ENCODE measurements at places on chromosomes 5 and 9.

DNA sequence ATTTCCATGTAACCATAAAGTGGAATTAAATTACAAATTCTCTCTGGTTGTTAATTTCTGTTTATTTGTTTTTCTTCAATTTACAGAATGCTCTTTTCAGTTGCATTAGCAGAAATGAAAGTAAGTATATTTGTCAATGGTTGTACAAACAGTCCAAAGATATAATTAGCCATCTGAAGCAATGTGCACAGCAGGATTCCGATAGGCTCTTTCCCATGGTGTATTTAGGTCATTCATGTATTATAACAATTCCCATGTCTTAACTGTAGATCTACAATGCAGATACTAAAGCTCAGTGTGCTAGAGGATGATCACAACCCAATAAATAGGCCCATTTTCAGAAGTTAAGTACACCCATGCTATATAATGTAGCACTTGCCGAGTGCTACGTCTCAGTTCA lies 43.8 kb downstream of the RECK start:
- DNase-seq: no peak

- DNase-seq: peak; percentile 68
Measured at GRCh38 chr5:58466939-58467338, 7.1 kb upstream of the PLK2 start.

DNA sequence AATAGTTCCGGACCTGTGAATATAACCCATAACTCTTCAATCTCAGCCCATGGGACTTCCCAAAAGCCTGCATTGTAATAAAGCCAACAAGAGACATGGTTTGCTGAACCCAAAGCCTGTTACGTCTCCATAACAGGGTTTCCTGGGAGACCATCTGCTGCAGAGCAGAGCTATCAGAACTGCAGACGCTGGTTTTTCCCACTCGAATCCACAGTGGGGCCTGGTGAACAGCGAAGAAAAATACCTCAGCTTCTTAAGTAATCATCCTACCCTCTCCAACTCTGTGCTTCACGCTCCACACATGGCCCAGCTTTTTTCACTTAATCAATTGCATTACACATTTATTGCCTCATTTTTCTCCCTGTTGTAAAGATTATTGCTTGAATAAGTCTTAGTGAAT lies 409.5 kb upstream of the GRIA1 start:
- peak; percentile 20 for DNase-seq

- DNase-seq: no peak
Measured at GRCh38 chr5:151219789-151220188, 4.1 kb downstream of the CCDC69 start.

- peak; percentile 26 for DNase-seq
Measured at GRCh38 chr9:17881371-17881770, 302.5 kb downstream of the SH3GL2 start.

DNA sequence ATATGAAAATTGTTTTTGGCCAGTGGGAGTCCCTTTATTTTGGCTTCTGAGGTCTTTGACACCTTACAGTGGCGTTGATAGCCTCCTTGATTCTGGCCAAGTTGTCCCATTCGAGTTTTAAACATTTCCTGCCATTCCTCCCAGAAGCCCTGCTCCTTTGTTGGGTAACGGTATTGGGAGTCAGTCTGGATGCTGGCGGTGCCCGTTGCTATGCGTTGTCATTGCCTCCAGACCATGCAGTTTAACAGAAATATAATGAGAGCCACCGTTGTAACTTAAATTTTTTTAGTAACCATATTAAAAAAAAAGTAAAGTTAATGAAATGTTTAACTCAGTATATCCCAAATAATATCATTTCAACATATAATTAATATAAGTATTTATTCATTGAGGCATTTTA lies 35.0 kb downstream of the GALNT12 start:
- no peak for DNase-seq

GRCh38 chr9:76876098-76876497 lies 29.8 kb downstream of the PRUNE2 start:
- peak; percentile 9 for DNase-seq

DNA sequence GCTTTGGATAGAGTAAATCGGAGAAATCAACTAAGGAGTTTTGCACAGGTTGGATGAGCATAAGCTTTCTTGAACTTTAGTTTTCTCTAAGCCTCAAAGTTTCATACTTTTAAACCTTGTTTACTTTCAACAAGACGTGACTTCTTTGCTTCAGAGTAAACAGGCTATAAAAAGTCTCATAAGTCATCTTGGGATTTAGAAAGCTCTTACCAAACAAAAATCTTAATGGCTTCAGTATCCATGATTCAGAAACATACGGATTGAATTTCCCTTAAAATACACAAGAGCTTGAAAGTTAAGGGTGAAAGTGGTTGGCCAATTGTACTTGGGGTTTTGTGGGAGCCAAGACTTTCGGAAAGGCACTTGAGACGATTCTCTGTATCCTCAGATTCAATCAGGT lies 270.9 kb upstream of the ANKH start:
- no peak for DNase-seq

DNA sequence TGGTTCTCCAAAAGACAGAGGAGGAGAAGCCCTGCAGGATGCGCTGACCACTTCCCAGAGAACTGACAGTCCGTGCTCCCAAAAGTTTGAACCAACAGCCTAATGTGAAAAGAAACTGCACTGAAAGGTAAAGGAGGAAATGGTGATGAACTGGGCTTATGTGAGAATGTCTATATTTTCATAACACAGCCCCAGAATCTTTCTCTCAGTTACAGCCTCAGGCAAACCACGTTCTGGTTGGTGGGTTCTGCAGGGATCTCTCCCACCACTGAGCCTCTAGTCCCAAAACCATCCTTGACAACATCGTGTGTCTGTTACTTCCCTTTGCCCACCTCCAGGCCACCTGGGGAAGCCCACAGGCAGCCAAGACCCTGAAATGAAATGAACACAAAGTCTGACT lies 23.9 kb downstream of the SPARC start:
- no peak for DNase-seq

- peak; percentile 67 for DNase-seq
Measured at GRCh38 chr5:79025054-79025472, 40.0 kb upstream of the ARSB start.

GRCh38 chr9:112050544-112051475 lies 124.3 kb downstream of the SUSD1 start:
- peak; percentile 97 for DNase-seq

DNA sequence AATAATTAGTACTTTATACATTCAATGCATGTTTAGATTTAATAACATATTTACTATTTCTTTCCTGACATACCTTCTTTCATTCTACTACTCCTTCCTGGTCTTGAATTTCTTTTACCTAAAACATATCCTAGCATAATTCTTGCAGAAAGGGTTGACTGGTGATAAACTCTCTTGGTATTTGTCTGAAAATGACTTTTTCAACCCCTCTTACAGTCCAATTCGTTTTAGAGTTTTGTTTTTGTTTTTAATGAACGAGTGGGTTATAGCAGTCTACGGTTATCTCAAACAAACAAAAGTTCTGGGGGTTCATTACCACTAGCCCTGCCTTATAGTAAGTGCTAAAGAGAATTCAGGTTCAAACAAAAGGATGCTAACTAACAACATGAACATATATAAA lies 69.6 kb upstream of the ALDH1B1 start:
- DNase-seq: no peak

DNA sequence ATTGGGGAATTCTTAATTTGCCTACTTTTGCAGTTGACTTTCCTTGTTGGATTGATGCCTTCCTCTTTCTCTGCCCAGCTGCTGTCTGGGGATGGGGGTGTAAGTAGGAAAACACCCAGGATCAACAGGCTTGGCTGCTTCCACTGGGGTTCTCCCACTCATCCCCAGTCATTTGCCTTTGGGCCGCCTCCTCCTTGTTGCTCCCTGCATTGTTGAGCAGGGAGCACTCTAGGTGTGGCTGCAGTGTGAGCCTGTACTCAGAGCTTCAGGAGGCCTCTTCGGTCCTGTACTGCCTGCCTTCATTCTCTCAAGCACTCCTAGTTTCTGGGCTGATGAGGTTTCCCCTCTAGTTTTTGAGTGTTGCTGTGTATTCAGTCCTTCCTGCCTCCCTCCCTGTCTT lies 12.1 kb downstream of the RHOBTB3 start:
- no peak for DNase-seq

DNA sequence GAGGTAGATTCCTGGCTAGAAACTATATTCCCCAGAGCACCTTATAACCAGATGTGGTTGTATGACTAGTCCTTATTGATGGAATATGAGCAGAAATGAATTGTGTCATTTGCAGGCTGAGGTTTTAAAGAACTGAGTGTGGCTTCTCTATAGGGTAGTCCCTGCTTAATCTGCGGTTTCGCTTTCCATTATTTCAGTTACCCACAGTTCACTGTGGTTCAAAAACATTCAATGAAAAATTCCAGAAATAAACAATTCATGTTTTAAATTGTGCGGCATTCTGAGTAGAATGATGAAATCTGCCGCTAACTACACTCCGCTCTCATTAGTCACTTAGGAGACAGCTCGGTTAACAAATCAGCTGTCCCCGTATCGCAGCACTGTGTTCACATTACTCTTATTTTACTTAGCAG lies 65.1 kb downstream of the ANKRD55 start:
- DNase-seq: peak; percentile 78

DNA sequence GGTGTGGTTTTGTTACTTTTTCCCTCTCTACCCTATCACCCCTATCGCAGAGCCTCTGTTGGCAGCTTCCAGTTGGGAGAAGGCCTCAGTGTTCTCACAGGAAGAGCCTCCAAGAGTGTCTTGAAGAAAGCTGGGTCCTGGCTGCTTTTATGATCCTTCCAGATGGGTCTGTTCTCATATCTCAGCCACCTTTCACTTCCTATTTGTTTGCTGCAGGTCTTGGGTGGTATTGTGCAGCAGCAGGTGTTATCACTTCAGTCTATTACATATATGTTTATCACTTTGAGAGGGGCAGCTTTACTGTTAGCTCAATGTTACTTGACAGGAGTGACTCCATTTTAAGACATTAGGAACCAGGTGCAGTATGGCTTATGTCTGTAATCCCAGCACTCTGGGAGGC lies 59.2 kb upstream of the GDNF start:
- no peak for DNase-seq

GRCh38 chr5:147072622-147073021 lies 162.2 kb upstream of the STK32A start:
- DNase-seq: no peak

DNA sequence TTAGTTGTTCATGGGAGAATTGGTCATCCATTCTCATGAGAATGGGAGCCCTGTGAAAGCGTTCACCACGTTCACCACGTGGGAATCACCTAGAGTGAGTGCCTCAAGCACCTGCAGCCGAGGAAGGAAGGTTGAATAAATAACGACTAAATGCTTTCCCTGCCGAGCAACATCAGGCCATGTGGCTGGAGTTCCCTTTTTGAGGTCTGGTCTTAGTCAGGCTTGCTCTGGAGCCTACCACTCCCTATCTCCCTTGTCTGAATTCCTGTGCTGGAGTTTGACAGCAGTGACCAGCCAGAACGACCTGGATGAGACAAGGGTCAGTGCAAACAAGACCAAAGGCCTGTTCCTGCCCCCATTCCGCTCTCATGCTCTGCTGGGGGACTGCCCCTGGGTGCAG lies 28.5 kb downstream of the KCNMB1 start:
- DNase-seq: no peak

DNA sequence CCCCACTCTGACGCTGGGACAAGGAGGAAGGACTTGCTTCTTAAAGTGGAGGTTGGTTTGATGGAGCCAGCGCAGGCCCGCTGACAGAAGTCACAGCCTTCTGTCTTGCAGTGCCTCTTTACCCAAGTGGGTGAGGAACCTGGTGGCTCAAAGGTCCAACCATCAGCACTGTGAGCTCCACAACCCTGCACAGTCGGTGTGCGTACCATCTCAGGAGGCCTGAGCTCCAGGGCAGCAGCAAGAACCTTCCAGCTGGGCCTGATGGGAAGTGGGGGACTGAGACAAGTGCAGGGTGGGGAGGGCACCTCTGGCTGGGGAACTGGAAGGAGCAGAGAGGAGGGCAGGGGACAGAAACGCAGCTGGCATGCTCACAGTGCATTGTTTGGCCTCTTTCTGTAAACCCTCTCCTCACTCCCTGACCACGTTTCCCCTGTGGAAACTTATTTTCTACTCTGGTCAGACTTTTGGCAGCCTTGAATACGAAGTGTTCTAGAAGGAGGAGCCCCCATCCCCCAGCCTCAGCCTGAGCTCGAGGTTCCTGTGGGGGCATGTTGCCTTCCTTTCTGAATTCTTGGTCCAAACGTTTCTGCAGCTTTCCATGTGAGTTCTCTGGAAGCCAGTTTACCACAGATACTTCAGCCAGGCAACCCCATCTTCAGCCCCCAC lies 178.5 kb upstream of the PITX1 start:
- DNase-seq: no peak

DNA sequence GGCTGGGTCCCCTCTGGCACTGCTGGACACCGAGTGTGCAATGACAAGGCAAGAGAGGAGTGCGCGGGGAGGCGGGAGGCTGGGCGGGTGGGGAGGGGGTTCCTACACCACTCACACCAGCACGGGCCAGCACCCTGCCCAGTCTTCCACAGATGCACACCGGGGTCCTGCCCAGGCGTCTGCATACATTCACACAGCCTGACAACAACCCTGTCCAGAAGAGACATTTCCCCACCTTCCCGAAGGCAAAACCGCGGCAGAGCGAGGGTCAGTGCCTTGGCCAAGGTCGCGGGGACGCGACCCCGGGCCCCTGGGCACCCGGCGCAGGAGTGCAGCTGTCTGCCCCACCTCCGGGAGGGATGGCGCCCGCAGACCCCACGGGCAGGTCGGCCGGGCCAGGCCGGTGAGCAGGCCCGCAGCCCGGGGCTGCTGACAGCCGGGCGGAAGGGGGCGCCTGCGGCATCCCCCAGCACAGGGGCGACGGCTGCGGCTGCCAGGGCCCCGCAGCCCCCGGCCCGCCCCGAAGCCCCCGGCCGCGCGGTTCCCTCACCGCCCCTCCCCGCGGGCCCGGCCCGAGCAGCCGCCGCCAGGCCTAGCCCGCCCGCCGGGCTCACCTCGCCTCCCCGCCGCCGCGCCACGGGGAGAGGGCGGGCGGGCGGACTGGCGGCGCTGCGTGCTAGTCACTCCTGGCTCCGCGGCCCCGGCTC lies 496 bp downstream of the MAPK9 start:
- DNase-seq: peak; percentile 16

- DNase-seq: no peak
Measured at GRCh38 chr9:131258698-131259431, 17.4 kb downstream of the FAM78A start.

GRCh38 chr9:6757456-6758247 lies at the start of gene KDM4C:
Gene KDM4C (plus strand): TSS chr9:6757973. CDS start chr9:6792989, 35,016 bp downstream.
- DNase-seq: peak; percentile 95

Data from fibroblast of skin of abdomen (primary cell).